ENCODE measurements at places on chromosomes 11 and 22.
A peak's percentile ranks its signal among the peaks of the same experiment; 100 is the strongest.

- DNase-seq: no peak
These were observed 41.3 kb upstream of the MN1 start for GRCh38 chr22:27842669-27843431.

- DNase-seq: no peak
These were observed 70.7 kb downstream of the DGCR2 start for GRCh38 chr22:19051381-19052072.

DNA sequence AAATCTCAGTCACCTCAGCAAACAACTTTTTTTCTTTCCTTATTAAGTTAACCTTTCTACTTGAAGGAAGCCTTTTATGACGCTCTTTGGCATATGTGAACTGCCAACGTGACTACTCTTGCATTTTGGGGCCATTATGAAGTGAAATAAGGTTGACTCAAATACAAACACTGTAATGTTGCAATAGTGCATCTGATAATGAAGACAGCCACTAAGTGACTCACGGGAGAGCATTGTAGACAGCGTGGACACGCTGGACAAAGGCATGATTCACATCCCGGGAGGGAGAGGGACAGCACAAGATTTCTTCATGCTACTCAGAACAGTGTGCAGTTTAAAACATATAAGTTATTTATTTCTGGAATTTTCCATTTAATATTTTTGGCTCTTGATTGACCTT is 560.8 kb downstream of the ETS1 start:
- DNase-seq: peak; percentile 51

DNA sequence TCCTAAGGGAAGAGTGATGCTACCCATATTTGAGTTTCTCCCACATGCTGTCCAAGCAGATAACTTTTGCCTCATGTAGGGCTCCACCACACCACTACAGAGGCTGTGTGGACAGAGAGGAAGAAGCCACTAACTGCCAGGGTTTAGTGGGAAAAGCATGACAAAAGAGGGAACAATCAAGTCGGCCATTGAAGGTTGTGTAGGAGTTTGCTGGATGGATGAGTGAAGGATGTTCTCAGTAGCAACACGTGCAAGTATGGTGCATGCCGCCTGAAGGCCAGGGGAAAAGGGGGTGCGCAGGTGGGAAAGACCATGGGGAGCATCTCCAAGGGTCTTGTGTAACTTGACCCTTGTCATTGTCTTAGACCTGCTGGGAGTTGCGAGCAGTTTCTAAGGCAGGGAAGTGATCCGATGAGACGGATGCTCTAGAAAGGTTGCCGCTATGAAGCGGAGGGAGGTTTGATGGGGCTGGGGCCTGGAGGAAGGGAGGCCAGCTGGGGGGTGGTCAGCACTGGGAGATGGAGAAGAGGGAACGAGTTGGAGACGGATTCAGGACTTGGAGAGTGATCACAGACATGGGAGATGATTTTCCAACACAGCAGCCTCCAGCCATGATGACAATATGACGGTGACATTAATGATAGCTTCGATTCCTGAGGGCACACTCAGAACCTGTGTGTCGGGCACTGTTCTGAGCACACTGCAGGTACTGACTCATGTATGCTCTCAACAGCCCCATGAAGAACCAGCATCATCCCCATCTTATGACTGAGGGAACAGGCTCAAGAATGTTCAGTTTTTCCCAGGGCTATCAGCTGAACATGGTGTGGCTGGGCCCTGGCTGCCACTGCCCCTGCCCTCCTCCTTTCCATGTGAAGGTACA is 53.7 kb downstream of the CD6 start:
- no peak for DNase-seq

GRCh38 chr22:41561788-41562187 is 978 bp downstream of the CSDC2 start:
- no peak for DNase-seq

DNA sequence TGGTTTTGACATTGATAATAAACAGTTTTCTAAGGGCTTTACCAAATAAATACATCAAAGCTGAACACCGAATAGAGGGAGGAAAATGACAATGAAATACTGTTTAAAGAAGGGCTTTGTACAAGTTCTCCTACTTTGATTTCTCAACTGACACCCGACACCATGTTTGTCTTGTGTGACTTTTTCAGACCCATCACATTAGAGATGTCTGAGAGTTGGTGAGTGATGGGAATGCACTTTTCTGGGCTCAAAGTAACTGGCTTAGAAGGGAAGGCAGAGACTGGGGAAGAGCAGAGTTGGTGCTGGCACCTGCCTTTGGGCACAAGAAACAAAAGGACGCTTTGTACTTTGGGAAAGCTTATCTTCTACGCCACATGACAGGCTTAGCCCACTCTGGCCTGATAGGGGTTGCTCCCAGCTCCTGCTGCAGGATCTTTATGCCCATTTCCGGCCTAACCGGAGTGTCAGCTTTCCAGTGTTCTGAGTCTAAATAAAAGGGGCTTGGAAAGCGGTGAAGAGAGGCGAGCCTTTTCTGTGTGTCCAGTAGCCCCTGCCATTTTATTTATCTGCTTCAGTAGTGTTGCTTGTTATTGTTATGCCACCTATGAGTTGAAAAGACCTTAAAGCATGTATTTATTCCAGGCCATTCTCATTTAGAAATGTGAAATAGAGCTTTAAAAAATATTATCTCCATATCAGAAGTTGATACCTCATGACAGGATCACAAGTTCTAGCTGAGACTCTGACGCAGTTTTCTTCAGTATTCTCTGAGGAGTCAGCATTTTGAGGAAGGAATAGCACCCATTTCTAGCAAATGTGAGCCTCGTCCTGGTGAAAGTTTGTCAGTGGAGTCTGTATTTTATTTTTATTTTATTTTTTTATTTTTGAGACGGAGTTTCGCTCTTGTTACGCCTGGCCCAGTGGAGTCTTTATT is 24.2 kb downstream of the KREMEN1 start:
- no peak for DNase-seq

- DNase-seq: no peak
These were observed 29.3 kb downstream of the OSBPL5 start for GRCh38 chr11:3135481-3136440.

DNA sequence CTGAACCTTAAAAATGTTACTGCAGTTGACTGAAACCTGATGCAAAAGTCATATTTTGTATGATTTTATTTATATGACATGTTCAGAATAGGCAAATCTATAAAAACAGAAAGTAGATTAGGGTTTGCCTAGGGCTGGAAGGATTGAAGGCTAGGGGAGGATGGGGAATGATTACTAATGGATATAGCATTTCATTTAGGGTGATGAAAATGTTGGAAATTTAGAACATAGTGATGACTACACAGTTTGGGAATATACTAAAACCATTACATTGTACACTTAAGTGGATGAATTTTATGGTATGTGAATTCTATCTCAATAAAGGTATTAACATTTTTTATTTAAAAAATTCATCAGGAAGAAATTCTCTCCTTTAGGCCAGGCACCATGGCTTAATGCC is 22.9 kb upstream of the PAFAH1B2 start:
- DNase-seq: no peak

DNA sequence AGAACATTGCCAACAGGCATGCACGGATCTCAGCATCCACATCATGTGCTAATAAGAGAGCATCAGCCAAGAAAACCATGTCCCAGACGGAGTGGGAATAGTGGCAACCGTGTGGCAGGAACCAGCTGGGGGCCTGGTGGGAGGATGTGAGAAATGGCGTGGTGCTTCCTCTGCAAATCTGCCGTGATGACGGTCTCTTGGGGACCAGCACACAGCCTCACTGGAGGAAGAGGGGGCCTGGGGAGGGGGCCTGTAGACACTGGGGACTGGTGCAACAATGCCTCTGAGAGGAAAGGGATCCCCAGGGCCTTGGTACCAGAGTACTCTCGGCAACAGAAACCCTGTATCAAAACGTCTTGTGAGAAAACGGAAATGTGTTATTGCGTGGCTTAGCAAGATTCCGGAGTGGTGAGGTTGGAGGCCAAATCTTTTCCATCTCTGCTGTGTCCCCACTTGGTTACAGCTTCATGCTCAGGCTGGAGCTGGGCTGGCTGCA is 154.3 kb upstream of the TBCEL start:
- no peak for DNase-seq

GRCh38 chr11:128502726-128503125 is 84.6 kb downstream of the ETS1 start:
- DNase-seq: no peak

DNA sequence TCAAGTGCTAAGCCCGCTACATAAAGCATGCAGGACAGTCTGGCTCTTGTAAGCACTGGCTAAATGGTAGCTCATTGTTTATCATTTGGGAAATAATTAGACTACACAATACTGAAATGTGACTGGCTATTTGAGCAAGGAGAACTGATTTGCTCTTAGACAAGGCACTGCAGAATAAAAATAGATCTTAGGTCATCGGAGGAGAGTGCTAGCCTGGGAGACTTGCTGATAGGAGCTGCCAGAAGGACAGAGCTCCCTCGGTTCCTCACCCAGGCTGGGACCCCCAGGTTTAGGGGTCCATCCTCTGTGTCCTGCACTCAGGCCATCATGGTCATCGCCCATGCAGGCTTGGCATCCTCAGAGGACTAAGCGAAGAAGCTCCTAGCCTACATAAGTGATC is 184.4 kb upstream of the NCAM1 start:
- DNase-seq: no peak

DNA sequence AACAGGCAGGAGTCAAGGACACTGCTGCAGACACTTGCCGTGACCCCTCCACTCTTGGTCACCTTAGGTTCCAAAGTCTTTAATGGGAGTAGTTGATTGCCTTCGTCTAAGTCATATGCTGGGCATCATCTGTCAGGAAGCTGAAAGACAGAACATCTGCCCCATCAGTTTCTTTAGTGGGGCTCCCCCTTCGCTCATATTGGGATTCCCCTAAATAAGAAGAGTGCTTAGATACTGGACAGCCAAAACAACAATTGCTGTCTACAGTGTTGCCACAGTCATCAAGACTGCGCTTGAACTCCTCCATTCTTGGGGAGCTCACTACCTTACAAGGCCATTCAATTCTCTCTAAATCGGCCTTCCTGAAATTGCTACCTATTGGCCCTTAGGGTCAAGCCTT is 58.5 kb downstream of the UBASH3B start:
- DNase-seq: no peak

DNA sequence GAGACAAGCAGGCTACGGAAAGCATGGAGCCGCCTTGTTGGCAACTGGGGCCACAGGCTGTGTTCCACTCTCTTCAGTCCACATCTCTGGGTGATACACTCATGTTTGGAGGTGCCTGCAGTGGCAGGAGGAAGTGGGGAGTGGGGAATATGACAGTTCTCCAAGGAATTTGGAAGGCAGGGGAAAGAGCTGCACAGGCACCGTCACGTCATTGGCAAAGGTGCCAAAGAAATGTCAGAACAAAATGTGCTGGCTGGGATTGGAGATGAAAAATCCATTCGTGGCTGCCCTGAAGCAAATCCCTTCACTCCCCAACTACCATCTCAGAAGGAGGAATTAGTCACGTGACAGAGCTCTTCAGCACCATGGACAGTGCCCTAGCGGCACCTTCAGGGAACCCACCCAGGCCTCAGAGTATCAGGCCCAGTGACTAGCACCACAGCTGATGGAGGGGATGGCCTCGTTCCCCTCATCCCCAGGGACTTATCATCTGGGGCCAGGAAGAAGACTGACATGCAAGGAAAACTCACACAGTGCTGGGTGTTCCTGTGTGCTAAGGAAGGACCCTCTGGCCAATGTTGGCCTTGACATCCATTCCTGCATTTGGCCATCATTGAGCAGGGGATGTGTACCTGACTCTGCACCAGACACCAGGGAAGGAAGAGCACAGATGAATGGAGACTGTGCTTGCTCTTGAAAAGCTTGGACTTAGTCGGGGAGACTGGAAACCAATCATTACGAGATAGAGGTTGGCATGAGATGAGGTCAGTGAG is 48.5 kb upstream of the PRDM11 start:
- peak; percentile 51 for DNase-seq

- peak; percentile 58 for DNase-seq
These were observed 453.6 kb downstream of the MN1 start for GRCh38 chr22:27347951-27348350.

DNA sequence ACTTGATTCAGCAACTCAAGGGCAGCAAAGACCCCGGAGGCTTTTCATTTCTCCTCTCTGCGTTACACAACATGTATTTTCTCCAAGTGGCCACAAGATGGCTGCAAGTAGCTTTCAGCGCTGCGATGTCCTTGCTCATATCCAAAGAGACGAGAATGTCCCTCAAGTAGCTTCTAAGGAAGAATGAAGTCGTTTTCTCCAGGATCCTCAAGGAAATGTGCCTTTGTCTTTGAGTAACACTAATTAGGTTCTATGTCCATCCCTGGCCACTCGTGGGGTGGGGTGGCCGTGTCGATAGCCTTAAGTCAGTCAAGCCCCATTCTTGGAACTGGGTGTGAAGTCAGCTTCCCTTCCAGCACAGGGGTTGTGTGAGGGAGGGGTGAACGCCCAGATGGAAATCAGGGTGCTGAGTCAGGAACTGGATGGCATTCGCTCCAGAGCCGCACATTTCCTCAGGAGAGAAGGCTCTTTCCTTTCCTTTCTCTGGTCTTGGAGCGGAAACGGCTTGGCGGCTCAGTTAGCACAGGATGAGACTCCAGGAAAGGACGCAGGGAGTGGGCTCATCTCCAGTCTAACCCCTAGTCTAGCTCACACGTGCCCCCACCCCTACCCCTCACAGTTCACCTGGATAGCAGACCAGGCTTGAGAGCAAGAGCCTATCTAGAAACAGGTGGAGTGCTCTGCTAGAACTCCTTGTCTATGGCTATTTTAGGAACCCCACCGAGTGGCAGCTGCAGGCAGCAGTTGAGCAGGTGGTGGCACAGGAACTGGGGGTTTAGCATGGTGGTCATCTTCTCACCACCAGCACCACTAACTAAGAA is 44.3 kb downstream of the NNMT start:
- DNase-seq: peak; percentile 50

DNA sequence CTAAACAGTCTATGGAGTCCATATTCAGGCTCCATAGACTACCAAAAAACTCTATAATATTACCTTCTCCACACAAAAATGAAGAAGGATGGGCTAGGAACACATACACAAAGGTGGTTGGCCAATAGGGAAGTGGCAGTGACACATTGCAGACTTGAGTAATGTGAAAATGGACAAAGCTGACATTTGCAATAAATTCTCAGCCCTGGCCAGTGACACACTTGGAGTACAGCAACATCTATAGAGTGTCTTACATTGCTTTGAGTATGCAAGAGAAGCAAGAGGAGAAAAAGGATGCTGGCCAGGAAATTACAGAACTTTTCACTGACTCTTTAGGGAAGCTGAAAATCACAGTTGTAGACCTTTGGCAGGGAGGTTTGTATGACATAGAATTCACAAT is 7.3 kb upstream of the OR52W1 start:
- DNase-seq: no peak

DNA sequence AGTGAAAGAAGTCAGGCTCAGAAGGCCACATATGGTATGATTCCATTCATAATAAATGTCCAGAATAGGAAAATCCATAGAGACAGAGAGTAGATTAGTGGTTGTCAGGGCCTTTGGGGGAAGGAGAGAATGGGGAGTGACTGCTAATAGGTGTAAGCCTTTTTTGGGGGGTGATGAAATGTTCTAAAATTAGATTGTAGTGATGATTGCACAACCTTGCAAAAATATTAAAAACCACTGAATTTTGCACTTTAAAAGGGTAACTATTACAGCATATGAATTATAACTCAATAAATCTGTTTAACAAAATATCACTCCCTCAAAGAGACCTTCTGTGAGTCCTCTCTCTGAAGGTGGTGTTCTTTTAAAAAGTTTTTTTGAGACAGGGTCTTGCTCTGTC is 72.3 kb upstream of the GRK3 start:
- DNase-seq: no peak

- DNase-seq: no peak
These were observed 25.9 kb upstream of the ST14 start for GRCh38 chr11:130133716-130134115.

- DNase-seq: no peak
These were observed 7.5 kb downstream of the PGM2L1 start for GRCh38 chr11:74390697-74391096.

- DNase-seq: no peak
These were observed 32.2 kb upstream of the AQP11 start for GRCh38 chr11:77557553-77557952.

Data from Caki2 (cell line).